Stimulated activated memory B cell treated with anti-CD40 and anti-IgM and Interleukin-4, amounts not matched to agents 10 μg/mL and 1 μg/mL and 100 μg/mL, for 72 hours (primary cell): ENCODE measurements at places on chromosomes 6 and 20.

- ATAC-seq = no peak
Observed at GRCh38 chr20:9467995-9468394, 46.4 kb upstream of the LAMP5 start.

DNA sequence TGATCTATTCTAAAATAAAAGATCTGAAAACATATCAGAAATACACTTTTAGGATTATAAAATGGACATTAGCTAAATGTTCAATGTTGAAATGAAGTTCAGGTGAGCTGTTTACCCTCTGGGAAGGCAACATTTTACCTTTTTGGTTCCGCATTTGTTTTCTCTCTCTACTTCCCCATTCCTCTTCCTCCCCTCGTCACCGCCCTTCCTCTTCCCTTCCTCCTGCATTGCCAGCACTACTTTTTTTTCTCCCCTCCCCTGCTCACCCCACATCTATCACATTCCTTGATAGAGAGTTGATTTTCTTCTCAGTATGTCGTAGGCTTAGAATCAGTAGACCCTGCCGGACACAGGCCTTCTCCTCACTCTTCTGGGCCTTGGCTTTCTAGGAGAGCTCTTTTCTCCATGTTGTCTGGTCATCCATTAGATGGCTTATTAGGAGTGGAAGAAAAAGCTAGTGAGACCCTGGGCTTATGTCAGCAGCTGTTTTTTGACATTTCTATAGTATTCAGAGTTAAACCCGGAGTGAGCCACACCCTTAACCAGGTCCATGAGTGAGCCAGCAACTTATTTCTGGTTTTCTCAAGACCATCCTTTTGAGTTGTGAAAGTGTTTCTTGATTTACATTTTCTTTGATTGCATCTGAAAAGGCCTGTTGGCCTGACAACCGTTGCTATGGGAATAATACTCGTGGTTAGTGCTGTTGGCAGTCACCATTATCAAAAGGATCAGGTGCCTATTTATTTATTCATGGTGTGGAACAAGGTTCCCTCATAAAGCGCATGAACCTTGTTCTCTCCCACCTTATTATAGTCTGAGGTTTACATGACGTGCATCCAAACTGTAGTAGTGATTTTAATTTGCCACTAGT, 90.9 kb downstream of the DTD1 start:
- ATAC-seq = peak; percentile 69

- ATAC-seq = no peak
Observed at GRCh38 chr6:140071601-140072062, 697.2 kb upstream of the CITED2 start.

- no peak for ATAC-seq
Observed at GRCh38 chr6:143513410-143513809, 1.9 kb upstream of the FUCA2 start.

GRCh38 chr6:16948396-16948795, 153.5 kb upstream of the STMND1 start:
- no peak for ATAC-seq

DNA sequence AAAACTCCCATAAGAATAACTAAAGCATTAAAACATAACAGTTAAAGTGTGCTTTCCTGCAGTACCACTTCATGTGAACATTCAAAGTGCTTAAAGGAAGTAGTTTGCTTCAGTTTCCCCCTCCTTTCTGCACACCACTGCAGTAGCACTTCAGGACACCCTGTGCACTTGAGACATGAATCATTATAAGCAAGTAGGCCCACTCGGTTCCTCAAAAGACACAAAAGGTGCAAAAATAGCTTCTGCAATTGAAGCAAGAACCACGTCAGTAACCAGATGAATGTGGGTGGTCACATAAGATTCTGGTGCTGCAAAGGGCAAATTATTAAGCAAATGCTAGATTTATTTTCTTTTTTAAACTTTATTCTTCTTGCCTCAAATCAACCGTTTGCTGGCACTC, 160.6 kb downstream of the HIVEP2 start:
- ATAC-seq = peak; percentile 100

GRCh38 chr6:157080986-157081391, 242.3 kb downstream of the TMEM242 start:
- no peak for ATAC-seq

- ATAC-seq = peak; percentile 85
Observed at GRCh38 chr20:38804682-38805501, 605 bp upstream of the PPP1R16B start.

DNA sequence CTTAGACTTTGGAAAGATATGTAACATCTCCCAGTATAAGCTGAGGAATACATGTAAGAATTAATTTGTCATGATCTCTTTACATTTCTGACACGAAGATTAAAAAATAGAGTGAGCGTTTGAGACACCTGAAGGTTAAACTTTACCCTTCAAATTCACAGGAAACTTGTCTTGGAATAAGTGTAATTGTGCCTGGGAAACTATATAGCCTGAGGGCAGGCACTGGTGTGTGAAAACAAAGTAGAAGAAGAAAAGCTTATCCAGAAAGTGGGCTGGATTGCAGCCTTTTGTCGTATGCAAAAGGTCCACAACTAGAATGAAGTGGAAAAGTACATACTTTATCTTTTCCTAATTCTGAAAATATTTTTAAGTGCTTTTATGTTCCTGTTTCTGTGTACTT, 275.7 kb upstream of the TCF21 start:
- no peak for ATAC-seq

DNA sequence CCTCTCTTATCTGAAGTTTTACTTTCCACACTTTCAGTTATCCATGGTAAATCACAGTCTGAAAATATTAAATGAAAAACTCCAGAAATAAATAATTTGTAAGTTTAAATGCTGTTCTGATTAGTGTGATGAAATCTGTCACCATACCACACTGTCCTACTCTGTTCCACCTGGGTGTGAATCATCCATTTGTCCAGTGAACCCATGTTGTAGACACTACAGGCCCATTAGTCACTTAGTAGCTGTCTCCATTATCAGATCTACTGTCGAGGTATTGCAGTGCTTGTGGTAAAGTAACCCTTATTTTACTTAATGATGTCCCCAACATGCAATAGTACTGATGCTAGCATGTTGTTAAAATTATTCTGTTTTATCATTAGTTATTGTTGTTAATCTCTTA, 29.2 kb upstream of the MMS22L start:
- no peak for ATAC-seq

- no peak for ATAC-seq
Observed at GRCh38 chr6:140105857-140106256, 731.4 kb upstream of the CITED2 start.

- no peak for ATAC-seq
Observed at GRCh38 chr6:158324136-158324535, 11.9 kb downstream of the TULP4 start.

- no peak for ATAC-seq
Observed at GRCh38 chr6:38178584-38178886, 359.0 kb downstream of the ZFAND3 start.

DNA sequence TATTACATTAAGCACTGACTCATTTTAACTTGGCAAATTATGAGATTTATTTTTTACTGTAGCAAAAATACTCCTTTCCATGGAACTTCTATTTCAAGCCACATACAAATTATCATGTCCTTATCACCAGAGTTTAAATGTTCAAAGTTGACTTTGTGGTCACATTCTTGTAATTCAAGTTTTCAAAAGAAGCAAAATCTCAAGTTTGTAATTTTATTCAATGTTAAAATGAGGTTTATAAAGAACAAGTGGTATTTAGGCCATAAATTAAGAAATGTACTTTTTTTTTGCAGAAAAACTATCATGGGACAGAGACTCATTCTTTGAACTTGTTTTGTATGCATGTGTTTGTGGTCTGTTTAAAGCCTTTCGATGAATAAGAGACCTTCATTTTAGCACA, 811.5 kb downstream of the TENT5A start:
- ATAC-seq = no peak

- no peak for ATAC-seq
Observed at GRCh38 chr6:14294270-14294951, 176.8 kb downstream of the CD83 start.

GRCh38 chr6:17291778-17292177, 10.6 kb downstream of the RBM24 start:
- peak; percentile 24 for ATAC-seq

- ATAC-seq = no peak
Observed at GRCh38 chr20:51311636-51312479, 230.7 kb downstream of the NFATC2 start.

DNA sequence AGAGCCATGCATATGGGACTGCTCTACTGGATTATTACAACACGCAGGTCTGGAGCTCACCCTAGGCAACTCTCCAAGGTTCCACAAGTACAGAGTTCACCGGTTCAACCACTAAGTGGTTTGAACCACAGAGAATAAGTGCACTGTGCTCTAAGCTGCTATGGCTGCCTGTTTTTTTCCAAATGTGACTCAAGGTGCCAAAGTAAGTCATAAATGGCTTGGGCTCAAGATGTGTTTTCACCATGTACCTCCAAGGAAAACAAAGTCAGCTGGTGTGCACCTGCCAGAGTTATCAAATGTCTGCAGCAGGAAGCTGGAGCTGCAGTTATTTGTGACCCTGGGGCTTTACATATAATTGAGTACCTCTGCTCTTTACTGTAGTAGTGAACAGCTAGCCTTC, 76.7 kb downstream of the PREP start:
- no peak for ATAC-seq

GRCh38 chr20:47051936-47052526, 157.4 kb downstream of the EYA2 start:
- ATAC-seq = no peak

DNA sequence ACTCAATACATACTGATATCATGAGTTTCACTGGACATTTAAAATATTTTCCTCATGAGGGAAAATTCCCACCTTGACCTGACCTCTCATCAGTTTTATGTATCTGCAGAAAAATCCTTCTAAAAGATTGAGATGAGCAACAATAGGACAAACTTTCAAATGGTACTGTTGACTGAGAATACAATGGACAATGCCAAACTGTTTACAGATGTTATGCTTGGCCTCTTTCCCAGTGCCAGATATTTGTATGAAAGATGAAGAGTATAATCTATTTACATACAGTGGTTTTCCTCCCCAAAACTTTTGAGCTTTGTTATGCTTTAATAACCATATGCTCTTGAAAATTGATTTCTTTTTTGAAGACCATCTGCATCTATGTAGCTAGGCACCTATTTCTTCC, 245.1 kb upstream of the RSPO3 start:
- ATAC-seq = no peak

GRCh38 chr6:102195311-102195710, 801.8 kb downstream of the GRIK2 start:
- no peak for ATAC-seq

- no peak for ATAC-seq
Observed at GRCh38 chr20:48603116-48603818, 224.5 kb downstream of the PREX1 start.

DNA sequence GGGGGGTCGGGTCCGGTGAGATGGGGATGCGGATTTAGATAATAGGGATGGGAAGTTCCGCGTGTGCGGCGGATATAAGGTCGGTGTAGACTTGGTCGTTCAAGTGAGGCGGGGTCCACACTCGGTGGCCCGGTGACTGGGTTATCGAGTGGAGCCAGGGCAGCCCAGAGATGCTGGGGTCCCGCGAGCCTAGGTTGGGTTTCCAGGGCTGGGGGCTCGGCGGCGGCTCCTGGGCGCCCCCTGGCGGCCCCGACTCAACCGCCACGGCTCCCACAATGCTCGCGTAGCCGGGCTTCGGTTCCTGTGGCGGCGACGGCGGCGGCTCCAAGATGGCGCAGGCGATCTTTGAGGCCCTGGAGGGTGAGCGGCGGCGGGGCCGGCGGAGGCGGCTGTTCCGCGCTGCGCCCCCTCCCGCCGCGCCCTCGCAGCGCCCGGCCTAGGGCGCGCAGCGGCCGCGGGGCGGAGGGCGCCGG, at the start of gene ZNF341:
TSS of gene ZNF341 (plus strand) at position 304 of the 473 bp plus-strand sequence. CDS start at position 330, 26 bp downstream.
- peak; percentile 91 for ATAC-seq

DNA sequence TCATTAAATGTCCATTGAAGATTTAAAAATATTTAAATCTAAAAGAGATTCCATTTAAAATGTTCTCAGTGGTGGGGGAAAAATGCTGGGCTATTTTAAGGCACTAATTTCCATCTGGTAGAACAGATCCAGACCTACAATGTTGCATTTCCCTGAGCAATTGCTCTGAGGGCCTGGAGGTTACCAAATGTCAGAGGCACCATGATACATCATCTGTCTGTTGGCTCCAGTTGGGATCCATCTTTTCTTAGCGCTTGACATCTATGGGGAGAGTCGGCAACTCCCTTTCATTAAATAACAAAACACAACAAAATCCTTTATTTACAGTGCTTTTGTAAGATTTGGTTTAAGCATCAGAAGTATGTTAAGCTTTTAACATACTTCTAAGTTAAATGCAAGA, 224.5 kb downstream of the FOXC1 start:
- ATAC-seq = no peak

DNA sequence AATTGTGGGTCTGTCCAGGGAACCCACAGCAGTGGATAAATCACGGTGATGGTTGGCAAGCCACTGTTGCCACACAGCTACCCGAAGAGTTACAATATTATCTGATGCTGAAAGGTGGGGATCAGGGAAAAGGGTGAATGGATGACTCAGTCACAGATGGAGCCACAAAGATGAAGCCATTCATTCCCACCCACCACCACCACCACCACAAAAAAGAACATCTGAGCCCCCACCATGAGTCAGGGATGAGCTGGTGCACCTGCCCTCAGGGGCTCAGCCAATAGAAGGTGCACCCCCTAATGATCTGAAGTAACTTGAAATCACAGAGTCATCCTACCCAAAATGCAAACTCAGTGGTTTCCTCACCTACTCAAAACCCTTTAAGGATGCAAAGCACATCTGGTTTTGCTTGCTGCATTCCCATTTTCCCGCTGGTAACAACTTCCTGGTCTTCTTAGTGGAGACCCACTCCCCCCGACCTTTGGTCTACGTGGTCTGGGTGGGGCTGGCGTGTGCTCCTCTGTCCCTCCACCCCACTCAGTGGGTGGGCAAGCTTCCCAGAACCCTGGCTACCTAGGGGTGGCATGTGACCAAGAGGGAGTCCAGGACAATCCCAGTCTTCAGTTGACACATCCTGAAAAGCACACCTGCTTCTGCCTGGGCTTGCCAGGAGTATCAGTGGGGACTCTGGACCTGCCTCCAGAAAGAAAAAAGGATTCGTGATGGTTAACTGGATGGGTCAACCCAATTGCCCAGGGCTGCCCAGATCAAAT, 125.5 kb downstream of the ANKRD60 start:
- ATAC-seq = no peak

DNA sequence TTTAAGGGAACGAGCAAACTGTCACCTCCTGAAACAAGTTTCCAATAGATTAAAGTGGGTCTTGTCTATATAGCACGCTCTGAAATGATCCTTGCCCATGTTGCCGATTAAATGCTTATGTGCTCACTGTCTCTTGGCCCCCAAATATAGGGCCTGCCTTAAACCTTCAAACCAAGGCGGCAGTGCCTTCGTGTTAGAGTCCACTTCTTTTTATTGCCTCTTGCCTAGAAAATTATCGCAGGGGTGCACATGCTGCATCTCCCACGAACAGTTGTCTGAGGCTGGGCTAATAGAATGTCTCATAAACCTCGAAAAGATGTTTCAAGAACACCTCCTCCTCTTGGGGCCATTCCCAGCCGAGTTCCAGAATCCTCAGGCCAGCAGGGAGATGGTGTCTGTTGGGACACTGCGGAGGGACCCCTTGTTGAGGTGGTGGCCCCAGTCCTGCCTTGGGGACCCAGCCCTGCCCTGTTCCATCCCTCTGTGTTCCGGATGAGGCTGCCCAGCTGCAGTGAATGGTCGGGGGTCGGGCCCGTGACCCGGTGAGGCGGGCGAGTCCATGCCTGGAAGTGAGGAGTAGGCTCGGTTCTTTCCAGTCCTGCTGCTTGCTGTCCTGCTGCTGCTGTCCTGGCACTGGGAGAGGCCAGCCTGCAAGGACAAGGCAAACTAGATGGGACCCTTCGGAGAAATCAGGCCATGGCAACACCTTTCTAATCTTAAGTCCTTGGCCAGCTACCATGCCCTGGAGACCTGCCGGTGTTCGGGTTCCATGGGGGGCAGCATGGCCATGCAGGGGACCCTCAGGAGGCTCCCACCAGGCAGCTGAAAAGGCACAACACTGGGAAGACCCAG, 34.7 kb upstream of the SLCO4A1 start:
- ATAC-seq = no peak
